ENCODE measurements at places on chromosomes 7 and 10.
A peak's percentile ranks its signal among the peaks of the same experiment; 100 is the strongest.

- H3K36me3 ChIP-seq = no peaks in the 10 kb centered on the region
- peak overlapping the region; percentile 43 for H3K27ac ChIP-seq
- H3K27me3 ChIP-seq = no peaks in the 10 kb centered on the region
- DNase-seq = no peak
- H3K4me3 ChIP-seq = no peak overlapping the region
- no peaks in the 10 kb centered on the region for H3K4me1 ChIP-seq
These were observed 25.7 kb downstream of the NUB1 start for GRCh38 chr7:151367284-151367683.

- H3K4me3 ChIP-seq = no peak overlapping the region
- DNase-seq = no peak
These were observed 224.7 kb downstream of the MLLT10 start for GRCh38 chr10:21758696-21759095.

GRCh38 chr7:135920478-135920877 lies 56.7 kb downstream of the MTPN start:
- H3K4me1 ChIP-seq = no peaks in the 10 kb centered on the region
- H3K36me3 ChIP-seq = no peaks in the 10 kb centered on the region
- H3K27ac ChIP-seq = no peak overlapping the region
- no peak for DNase-seq
- H3K27me3 ChIP-seq = no peaks in the 10 kb centered on the region
- H3K4me3 ChIP-seq = no peak overlapping the region

DNA sequence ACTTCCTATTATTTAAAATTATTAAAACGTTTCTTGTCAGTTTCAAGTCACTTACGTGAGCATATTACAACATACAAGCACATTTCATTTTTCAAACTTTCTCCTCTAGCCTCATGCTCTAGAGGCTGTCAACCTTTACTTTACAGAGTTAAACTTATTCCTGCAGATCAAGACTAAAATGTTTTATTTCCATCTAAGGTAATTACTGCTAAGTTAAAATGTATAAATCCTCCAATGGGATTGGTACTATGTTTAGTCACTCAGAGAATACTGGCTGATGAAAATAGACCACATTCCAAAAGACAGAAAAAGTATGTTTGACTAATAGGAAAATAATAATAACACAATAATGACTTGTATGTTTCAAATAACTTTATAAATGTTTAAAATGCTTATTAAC lies 8.4 kb upstream of the TRDMT1 start:
- H3K4me3 ChIP-seq = no peak overlapping the region
- DNase-seq = no peak
- H3K27ac ChIP-seq = no peak overlapping the region
- H3K4me1 ChIP-seq = no peaks in the 10 kb centered on the region

All from transverse colon (tissue), 4 donors.